Stimulated activated CD8-positive, alpha-beta memory T cell treated with anti-CD3 and anti-CD28 coated beads, Interleukin-2, amount 100 ng/mL, for 1 hour (primary cell): ENCODE measurements at places on chromosomes 1 and 21.

- no peak for DNase-seq
Measured at GRCh38 chr1:200034262-200034557, 6.7 kb downstream of the NR5A2 start.

DNA sequence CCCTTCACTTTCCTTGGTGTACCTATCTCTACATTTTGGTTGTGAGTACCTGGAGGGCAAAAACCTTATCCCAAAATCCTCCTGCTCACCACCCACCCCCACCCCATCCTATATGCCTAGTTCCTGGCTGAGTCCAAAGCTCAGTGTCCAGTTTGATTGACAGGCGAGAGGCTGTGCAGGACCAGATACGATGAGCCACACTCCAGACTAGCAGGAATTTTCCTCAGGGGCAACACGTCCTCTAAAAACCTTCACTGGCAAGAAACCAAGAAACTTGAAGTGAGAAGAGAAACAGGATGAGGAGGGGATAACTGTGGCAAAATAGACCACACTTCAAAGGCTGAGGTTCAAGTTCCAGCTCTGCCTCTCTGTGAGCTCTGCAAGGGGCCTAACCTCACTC, 1.1 kb upstream of the SLAMF8 start:
- no peak for DNase-seq

DNA sequence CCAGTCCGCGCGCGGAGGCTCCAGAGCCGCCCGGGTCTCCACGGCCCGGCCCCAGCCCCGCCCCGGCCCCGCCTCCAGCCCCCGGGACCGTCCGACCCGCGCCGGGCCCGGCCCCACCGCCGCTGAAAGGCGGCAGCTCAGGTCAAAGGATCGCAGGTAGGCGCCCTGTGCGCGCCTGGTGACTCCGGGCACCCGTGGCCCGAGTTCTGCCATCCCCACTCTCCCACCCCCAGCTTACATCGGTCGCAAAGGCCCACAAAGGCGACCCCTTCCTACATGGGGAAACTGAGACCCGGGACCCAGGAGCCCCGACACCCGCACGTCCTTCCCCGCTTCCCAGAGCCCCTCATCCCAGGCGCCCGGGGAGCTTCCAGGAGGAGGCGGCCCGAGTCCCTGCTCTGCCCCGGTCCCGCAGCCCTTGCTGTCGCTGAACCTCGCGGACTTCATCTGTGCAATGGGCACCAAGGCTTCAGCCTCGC, at the start of gene TMEM200B:
Gene TMEM200B (minus strand): TSS at position 17 of the 479 bp plus-strand sequence. CDS start 2,075 bp downstream, outside the sequence.
- no peak for DNase-seq

DNA sequence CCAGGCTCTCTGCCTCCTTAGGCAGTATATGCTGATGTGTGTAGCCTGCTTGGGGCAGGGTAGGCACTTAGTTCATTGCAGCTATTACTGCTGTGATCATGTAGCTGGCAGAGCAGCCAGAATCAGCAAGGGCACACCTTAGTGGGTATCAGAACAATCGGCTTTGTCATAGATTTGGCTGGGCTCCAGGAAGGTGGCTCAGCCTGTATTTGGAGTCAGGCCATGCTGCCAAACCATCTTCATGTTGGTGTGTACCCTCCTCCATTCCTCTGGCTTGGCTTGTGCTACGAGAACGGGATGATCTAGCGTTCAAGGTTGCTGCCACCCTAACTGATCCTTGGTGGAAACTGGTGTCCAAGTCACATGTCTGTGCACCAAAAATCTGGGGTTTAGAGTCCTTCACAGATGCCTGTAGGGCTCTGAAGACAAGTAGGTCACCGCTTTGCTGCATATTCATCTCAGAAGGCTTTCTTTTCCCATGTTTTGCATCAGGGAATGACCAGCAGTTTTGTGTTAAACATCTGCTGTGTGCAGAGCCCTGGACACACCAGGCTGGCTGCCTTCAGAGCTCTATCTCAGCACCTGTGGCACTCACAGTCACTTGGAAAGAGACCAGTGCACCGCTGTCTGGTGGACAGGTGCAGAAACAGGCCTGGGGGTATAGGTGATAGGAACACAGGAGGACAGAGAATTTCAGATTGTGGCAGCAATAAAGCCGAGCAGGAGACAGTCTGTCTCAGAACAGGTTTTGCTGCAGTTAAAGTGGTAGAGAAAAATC, 23.7 kb downstream of the VANGL1 start:
- no peak for DNase-seq

GRCh38 chr21:45590726-45591618, 48.7 kb upstream of the SLC19A1 start:
- DNase-seq = no peak

GRCh38 chr1:14878124-14878523, 275.4 kb upstream of the TMEM51 start:
- DNase-seq = no peak

- DNase-seq = no peak
Measured at GRCh38 chr1:238345837-238346236, 455.1 kb upstream of the ZP4 start.

- no peak for DNase-seq
Measured at GRCh38 chr1:113109908-113110554, 37.0 kb downstream of the LRIG2 start.

DNA sequence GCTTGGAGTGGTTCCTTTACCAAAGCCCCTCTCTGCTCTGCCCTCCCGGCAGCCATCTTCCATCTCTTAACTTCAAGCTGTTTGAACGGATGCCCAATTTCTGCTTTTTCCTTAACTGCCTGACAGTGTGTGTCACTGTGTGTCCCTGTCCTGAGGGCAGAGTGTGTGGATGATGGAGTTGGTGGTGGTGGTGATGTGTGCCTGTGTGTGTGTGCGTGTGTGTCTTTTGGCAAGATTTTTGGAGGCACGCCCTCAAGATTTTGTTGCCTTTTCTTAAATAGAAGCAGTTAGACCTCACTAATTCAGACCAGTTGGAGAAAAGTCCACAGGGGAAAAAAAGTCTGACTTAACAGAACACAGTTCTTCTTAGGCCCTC, 30.3 kb downstream of the SERTAD4 start:
- no peak for DNase-seq

DNA sequence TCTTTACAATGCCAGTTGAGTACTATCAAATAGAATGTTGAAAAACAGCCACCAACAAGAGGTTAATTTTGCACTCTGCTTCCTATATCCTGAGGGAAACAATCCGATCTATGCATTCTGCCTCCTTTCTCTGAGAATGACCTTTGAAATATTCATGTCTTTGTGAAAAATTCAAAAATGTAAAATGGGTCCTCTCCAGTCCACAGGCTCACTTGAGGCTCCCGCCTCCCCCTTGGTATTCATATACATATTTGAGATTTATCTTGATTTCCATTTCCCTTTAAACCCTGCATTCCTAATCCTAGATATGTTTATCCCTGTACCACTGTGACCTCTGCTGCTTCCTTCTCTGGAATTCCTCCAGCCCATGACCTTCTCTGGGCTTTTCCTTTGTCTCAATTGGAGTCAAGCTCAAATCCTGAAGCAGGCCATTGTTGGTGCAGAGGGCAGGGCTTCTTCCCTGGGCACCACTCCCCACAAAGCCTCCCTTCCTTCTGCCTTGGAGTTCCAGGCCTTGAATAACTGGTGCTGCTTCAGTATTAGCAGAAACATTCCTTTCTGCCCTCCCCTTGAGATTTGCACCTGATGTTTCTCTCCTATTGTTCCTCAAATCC, 296.8 kb downstream of the PBX1 start:
- no peak for DNase-seq

GRCh38 chr1:46673749-46674182, 2.1 kb downstream of the TEX38 start:
- DNase-seq = no peak

DNA sequence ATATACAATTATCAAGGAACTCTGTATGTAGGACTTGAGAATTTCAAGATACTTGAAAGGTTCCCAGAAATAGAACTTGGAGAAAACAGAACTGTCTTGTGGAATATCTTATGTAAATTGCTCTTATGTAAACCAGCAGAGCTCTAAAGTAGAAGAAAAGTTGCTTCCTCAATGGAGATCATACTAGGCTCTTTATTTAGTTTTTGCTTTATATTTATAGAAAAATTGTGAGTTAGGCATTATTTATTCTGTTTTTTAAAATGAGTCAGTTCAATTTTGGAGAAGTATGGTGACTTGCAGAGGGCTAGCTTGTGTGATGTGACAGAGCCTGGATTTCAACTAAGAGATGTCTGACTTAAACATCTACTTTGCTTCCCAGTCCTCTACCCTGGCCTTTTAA, 40.4 kb downstream of the ATP6V1G3 start:
- DNase-seq = no peak

GRCh38 chr1:68725001-68725752, 228.3 kb upstream of the DEPDC1 start:
- DNase-seq = no peak

DNA sequence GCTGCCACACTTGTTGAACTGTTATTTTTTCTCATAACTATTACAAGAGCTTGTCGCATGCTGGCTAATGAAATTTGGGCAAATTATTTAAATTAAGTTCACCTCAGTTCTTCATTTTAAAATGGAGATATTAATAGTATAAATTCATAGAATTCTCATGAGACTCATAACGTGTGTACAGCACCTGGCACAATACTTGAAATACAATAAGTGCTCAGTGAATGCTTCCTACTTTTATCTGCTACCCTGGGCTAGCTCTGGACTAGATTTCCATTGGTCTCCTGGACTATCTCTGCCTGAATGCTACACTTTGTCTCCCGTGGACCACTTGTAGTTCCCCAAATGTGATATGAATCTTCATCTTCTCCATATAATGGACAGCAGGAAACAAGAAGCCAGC, 919 bp downstream of the SLAMF6 start:
- DNase-seq = no peak

DNA sequence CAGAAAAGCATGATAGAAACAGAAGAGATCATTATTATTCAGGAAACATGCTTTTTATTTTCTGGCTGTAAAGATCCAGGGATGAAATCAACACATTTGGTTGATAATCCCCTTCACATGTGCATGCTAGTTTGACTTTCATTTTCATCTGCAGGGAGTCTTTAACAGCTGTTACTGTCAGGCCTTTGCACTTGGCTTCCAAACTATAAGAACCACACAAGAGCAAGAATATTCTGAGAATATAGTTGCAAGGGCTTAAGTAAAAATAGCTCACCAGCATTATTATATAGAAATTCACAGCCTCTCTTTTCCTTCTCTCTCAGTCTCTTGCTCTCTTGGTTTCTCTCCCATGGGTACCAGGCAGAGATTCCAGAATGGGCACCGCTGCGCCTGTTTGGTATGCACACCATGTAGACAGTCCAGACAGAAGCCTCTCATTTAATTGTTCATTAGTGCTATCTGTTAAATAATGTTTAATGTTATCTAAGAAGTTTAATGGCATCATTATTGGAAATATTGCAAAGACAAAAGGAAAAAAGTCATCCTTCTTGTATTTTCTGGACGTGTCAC, 622.3 kb upstream of the PLXNA2 start:
- no peak for DNase-seq

GRCh38 chr1:154941333-154942013, 5.0 kb upstream of the PMVK start:
- DNase-seq = no peak

DNA sequence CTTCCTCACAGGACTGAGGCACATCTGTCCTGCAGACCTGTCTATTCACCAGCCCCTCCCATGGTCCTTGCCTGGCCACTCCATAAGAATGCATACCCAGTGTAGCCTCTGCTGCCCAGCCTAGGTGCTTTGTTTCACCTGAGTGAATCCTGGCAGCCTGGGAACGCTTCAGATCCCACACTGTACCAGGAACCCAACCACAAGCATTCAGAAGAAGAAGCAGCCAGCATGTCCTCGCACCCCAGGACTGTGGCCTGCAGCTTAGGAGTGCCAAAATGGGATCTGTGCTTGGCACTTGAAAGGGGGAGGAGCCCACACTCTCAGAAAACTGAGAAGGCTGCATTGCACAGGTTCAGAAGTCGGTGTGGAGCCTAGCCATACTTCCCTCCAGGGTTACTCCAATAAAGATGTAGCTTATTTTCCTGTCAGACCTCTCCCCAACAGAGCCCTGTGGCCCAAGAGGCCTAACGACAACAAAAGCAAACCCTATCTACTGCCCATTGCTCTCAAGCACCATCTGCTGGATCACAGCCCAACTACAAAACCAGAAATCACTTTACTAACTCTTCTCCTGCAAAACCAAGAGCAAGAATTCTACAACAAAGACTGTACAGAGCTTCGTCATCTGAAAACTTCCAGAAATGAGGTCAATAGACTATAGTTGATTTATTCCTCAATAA, 923.1 kb upstream of the NEGR1 start:
- no peak for DNase-seq

DNA sequence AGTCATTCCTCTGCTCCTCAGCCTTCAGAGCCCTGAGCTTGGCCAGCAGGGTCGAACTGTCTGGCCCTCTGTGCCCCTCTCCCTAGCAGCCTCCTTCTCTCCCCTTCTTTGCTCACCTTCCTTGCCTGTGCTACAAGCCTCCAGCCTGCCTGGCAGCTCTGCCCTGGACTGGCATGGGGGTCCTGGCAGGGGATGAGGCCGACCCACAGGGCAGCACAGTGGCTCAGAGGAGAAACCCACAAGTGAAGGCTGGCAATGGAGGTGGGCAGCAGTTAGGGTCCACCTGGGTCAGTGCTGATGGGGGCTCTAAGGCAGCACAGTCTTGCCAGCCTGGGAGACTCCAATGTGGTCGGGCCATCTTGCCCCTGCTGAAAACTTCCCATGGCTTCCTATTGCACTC, 274.2 kb downstream of the GRIK3 start:
- DNase-seq = no peak

GRCh38 chr1:15296585-15297321, 49.7 kb downstream of the FHAD1 start:
- DNase-seq = no peak

DNA sequence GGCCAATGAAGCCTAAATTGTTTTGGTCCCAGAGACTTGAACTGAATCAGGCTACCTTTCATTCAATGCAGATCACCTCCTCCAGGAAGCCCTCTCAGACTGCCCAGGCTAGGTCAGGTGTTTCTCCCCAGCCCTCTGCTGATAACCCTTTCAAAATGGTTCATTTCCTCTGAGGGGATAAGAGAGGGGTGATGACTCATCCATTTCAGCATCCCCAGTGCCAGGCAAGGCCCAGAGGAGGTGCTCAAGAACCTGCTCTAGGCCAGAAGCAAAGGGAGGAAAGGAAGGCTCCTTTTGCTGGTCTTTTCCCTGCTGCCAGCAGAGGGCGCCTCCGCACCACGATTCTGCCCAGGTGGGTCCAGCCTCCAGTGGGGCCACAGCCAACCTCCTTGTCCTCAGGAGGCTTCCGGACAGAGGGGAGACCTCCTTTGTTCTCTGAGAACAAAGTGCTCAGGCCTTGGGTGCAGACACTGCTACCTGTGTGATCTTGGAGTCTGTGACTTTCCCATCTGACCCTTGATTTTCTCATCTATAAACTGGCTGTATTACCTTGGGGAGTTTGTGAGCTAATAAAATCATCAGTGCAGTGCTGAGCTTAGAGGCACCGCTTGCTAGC, 45.3 kb upstream of the ARHGEF10L start:
- peak; percentile 11 for DNase-seq

DNA sequence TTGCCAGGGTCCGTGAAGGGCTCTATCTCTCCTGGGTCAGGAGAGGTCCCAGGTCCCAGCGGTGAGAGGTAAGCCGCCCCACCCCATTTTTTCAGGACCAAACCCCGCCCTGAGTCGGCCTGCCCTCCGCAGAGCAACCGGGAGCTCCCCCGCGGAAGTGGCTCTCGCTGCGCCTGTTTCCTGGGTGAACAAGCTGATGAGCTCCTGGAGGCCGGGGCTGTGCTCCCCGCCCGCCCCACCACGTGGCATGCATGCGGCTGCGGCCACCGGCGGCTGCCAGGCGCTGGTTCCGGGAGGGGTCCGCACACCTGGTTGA, 32.0 kb downstream of the ZBTB17 start:
- no peak for DNase-seq

- DNase-seq = no peak
Measured at GRCh38 chr21:31414263-31415000, 70.4 kb upstream of the TIAM1 start.
